ENCODE measurements at places on chromosomes 1 and 21.

DNA sequence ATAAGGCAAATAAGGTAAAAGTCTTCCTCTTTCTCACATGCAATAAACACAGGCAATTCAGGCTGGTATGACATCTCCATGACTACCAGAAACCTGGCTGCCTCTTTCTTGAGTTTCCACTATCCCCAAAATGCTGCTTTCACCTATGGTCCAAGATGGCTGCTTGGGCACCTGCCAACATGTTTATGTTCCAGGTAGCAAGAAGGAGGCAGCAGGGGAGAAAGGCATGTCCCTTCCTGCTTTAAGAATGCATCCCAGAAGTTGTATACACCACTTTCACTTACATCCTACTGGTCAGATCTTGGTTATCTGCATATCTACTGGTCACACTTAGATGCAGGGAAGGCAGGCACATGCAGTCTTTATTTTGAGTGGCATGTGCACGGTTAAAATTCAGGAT is 19.4 kb upstream of the ACOT11 start:
- no peak for DNase-seq

DNA sequence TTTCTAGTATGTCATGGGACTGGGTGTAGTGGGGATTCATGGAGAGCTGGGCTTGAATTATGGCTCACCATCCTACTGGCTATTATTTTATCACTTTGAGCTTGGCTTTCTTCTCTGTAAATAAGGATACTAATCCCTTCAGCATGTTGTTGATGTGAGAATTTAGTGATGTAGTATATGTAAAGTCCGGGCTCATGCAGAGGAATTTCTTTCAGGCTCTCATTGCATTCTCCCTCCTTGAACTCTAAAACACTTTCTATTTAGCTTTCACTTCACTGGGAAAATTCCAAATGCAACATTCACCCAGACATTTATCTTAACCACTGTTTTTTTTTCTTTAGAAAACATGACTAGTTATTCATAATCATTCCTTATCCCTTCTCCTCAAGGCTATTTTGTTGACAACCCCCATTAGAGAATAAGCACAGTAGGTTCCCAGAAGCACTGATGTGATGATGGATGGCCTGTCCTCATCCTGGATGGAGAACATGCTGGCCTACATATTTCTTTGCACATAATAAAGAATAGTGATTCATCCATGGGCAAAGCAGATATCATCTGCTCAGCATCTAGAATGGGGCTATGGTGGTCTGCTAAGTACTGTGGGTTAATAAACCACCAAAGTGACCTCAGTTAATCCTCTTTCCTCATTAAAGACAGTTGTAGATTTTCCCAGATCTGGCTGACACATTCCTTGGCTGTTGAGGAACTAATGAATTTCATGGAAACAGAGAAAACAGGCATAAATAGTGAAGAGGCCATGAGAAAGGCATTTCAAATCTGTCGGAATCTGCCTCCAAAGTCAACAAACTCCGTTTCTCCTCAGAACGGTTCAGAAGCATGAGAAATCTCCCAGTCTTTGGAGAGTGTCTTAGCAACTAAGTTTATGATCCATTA is 68.0 kb upstream of the CYP2J2 start:
- no peak for DNase-seq

DNA sequence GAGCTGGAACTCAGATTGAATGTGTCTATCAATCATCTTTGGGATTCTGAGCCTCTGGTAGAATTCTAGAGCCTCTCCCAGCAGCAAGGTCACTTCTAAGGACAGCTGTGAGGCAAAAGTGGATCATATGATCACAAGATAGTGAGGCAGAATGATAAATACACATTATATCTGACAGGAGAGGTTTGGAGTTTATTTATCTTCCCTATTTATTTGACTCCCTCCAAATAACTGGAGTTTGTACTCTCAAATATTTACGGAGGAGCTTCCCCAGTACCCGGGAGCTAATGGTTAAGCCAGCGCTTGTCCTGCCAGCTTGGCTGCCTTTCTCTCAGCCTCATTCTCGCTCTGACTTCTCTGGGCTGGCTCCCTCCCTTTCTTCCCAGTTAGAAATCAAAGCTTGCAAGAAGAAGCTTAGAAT is 2.3 kb downstream of the HMGCS2 start:
- no peak for DNase-seq

- DNase-seq: no peak
Observed at GRCh38 chr1:46757247-46757955, 38.5 kb upstream of the EFCAB14 start.

- DNase-seq: peak; percentile 42
Observed at GRCh38 chr1:83998498-83999315, at the start of gene TTLL7. TSS of gene TTLL7 (minus strand) at chr1:83999132. CDS start at chr1:83952211, 46,921 bp downstream.

- no peak for DNase-seq
Observed at GRCh38 chr21:25573409-25574206, 33.7 kb downstream of the MRPL39 start.

- no peak for DNase-seq
Observed at GRCh38 chr21:46562964-46563607, 41.8 kb downstream of the S100B start.

GRCh38 chr1:3902571-3903091 is 2.6 kb upstream of the C1orf174 start:
- DNase-seq: no peak

GRCh38 chr1:97123717-97124431 is 402.3 kb downstream of the PTBP2 start:
- no peak for DNase-seq

- DNase-seq: no peak
Observed at GRCh38 chr1:217524787-217525520, 105.9 kb downstream of the GPATCH2 start.

DNA sequence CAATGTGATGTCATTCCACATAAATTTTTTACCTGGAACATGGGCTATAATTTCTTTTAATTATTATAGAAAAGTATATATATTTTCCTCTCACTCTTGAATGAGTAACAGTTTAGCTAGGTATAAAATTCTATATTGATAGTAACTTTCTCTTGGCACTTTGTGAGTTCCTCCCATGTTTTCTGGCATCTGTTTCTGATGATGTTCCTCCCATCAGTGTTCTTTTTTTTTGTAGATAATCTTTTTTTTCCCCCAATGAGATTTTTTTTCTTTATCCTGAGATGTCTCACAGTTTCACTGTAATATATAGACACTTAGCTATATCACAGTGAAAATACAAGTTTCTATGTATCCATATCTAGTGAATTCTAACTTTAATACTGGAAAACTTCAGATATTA is 75.2 kb downstream of the IER5 start:
- DNase-seq: no peak

DNA sequence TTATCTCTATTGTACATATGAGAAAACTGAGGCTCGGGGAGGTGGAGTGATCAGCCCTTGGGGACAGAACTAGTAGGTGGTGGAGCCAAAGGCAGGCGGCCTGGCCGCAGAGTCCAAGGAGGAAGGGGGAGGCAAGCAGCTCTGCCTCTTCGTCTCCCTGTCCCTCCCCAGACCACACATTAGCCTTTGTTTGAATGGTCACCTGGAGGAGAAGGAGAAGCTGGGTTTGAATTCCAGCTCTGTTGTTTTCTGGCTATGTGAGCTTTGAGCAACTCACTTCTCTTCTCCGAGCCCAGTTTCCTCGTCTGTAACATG is 21.4 kb upstream of the LAPTM5 start:
- DNase-seq: no peak

- no peak for DNase-seq
Observed at GRCh38 chr1:208256556-208256955, 12.4 kb upstream of the PLXNA2 start.

DNA sequence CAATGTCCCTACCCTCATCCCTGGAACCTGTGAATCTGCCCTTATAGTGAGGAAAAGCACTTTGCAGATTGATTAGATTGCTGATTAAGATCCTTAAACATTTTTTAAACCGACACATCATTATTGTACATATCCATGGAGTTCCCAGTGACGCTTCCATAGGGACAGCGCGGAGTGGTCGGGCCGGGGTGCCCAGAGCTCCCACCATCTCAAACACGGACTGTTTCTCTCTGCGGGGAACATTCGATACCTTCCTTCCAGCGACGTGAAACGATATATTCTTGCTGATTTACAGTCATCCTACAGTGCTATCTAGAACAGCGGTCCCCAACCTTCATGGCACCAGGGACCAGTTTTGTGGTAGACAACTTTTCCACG is 4.0 kb downstream of the KRTAP10-12 start:
- no peak for DNase-seq

DNA sequence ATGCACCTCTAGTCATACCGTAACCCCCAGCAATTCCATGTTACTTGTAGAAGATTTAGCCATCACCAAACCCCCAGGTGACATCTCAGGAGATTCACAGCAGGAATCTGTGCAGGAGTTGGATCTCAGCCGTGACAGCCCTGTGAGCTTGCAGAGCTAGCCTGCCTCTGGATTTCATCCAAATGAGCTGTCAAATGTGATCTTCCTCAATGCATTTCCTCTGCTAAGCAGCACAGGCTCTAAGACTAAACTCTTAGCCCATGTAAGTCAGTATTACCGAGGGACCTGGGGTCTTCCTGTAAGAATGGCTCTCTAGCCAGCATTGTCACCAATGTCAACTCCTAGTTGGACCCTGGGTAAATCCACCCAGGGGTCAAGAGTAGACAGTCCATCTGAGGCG is 41.7 kb downstream of the UMODL1 start:
- no peak for DNase-seq

GRCh38 chr1:44151332-44151731 is 9.9 kb upstream of the KLF18 start:
- DNase-seq: no peak

DNA sequence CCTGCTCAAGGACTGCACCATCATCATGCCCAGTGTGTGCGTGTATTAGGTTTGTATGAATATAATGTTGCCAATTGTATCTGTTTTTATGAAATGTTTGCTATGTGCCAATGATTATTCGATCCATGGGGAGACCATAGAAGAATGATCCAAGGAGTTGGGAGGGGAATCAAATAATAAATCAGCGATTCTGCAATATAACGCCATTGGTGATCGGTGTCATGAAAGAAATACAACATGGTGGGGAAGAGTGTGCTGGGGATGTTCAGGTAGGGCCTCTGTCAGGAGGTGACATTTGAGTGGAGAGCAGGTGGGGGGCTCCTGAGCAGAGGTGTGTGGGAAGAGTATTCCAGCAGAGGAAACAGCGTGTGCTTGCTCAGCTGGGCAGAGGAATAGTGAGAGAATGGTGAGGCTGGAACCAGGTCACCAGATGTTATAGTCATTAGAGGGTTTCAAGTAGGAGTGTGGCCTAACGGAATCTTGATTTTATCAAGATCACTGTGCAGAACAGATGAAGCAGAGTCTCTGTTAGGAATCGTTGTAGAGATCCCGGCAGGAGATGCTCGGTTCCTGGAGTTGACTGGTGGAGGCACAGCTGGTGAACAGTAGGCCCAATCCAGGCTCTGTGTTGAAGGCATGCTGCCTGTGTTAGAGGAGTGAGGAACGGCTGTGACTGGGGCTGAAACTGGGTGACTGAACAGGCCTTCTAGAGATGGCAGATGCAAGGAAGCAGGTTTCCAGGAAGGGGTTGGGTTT is 2.9 kb upstream of the ZNF496 start:
- no peak for DNase-seq

DNA sequence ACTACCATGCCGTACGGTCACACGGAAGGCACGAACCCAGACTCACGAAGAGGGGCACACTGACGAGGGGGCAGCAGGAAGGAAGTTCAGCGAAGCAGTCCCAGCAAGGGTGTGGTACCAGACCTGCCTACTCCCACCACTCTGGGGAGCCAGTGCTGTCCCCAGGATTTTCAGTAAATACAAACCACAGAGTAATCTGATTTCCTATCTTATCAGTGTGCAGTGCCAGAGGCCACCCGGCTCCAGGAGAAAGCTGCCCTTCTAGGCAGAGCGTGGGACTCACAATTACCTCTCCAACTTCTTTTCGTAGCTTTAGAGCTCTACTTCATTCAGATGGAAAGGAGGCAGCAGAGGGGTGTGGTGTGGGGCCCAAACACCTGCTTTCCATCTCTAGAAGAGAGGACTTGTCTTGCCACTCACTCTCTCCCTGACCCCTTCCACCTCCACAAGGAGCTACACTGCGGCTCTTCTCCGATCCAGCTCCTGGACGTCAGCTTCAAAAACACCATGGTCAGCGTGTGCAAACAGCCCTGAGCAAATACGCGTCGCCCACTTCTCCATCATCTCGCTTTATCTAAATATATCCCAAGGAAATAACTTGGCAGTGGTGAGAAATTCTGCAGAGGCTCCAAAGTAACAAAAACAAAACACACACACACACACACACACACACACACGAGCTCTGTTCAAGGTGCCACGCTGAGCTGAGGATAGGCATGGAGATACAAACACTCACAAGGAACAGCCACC is 98.5 kb downstream of the MRPL37 start:
- no peak for DNase-seq

GRCh38 chr21:43352568-43353281 is 74.2 kb downstream of the SIK1 start:
- DNase-seq: no peak

DNA sequence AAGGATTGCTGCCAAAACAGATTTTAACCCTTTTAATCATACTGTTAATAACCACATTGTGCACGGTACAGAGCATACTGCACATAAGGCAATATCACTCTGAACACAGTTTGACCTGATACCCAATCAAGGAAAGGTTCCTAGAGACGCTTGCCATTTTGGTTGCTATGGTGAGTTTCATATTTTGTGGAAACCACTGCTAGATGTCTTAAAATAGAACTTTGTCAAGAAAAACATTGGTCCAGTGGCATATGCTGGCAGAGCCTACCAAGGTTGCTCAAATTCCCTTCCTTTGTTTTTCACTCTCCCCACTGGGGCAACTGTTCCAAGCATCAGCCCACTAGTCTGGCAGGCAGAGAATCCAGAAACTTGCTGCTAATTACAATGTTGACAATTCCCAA is 114.8 kb upstream of the DPYD start:
- DNase-seq: no peak

GRCh38 chr1:233227930-233228465 is 67.5 kb downstream of the PCNX2 start:
- no peak for DNase-seq

- DNase-seq: no peak
Observed at GRCh38 chr1:98084188-98084587, 163.4 kb upstream of the DPYD start.

Data from activated CD4-positive, alpha-beta T cell treated with anti-CD3 and anti-CD28 coated beads for 24 hours (primary cell).